ENCODE measurements at places on chromosomes 6 and 20.
A peak's percentile ranks its signal among the peaks of the same experiment; 100 is the strongest.

DNA sequence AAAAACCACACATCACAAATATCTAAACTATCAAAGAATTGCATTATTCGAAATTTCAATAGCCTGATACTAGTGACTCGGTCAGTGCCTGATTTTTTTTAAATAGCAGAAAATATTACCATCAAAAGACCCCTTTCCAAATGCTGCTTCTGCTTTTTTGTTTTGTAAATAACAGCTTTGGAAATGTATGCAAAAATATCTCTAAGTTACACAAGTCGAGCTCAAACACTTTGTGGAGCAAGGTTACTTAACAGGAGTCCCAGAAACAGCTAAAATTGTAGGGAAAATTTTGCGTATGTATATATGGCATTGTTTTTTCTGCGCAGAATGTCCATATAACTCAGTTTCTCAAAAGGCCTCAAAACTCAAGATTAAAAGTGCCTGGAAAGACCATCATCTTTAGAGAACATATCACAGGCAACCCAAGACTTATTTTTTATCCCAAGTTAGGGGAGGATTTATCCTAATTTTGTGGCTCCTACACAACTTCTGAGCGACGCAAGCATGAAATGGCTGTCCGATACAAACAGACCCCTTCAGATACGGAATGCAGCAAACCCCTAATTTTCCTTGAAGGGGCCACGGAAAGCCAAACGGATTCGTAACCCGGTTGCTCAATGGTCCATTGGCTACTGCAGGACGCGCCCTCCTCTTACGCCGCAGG is 1.3 kb downstream of the CEP85L start:
- DNase-seq, result no peak

DNA sequence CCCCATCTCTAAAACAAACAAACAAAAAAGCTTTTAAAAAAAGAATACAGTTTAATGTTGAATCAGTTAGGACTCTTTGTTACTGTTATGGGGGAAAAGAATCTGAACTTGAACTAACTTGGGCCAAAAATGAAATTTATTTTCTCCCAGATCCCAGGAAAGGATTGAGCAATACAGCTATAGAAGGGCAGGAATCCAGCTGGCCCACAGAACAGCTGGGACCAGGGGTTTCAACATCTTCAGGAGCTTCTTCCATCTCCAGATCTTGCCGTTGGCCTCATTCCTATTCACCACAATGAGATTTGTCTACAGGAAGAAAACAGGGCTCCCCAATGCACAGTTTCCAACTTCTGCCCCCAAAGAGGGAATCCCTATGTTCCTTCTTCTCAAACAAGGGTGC is 43.2 kb upstream of the AKAP12 start:
- no peak for DNase-seq

DNA sequence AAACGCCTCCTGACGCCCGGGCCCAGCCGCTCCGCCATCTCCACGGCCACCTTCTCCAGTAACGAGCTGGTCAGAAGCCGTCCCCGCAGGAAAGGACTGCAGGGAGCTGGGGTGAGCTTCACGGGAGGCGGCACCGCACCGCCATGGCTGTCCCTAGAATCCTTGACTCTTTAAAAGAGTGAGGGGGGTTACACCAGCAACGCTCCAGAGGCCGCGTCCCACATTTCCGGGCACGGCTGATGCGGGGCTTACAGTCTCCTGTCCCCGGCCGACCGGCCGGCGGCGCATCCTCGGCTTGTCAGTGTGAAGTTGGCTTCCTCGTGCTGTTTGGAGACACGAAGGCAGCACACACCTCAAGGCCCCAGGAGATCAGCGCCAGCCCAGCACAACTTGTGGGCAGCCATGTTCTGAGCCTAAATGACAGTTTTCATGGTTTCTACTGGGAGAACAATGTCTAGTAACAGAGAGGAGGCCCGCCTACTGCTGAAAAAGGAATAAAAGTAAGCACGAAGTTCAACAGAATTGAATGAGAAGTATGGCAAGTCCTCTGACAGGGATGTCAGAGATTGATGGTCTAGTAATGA is 30.4 kb downstream of the SLC2A4RG start:
- no peak for DNase-seq

DNA sequence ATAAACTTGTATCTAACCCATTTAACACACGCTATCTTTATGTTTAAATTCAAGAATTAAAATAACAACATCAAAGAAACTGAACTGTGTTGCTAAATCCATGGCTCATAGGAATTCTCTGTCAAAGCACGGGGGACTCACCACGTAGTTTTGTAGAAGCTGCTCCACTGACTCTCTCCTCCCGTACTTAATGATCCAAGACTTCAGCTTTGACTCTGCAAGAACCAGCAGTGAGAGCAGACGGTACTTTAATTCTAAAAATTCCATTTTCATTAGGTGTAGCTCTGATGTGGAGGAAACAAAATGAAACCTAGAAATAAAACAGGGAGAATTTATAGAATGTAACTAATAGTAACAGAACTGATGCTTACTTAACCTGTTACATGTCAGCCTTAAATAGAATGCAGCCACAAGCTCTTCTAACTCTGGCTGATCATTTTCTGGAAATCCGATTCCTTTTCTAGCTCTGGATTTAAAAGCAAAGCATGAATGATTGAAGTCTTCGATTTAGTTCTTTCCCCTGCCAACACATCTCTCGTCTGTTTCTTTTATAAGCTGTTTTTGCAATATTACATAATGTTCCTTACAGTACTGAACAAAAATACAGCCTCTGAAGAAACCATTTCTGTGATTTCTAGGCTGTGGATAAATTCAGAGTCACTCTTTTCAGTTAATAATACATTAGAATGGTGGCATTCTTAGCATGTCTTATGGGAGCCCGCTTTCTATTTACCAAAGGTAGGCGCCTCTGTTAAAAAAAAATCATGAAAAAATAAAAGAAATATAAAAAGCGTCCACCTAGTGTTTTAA is 165.5 kb downstream of the SYNE1 start:
- no peak for DNase-seq

- DNase-seq, result no peak
Measured at GRCh38 chr6:35594503-35595186, 81.9 kb upstream of the TULP1 start.

- DNase-seq, result no peak
Measured at GRCh38 chr6:28001751-28002150, 44.7 kb downstream of the OR2B6 start.

- DNase-seq, result no peak
Measured at GRCh38 chr6:37200085-37200484, 30.1 kb downstream of the PIM1 start.

GRCh38 chr6:22471132-22471690 is 98.2 kb upstream of the HDGFL1 start:
- peak; percentile 77 for DNase-seq

- no peak for DNase-seq
Measured at GRCh38 chr6:146161664-146162063, 132.8 kb downstream of the GRM1 start.

GRCh38 chr20:3876676-3877075 is 12.5 kb upstream of the PANK2 start:
- no peak for DNase-seq

DNA sequence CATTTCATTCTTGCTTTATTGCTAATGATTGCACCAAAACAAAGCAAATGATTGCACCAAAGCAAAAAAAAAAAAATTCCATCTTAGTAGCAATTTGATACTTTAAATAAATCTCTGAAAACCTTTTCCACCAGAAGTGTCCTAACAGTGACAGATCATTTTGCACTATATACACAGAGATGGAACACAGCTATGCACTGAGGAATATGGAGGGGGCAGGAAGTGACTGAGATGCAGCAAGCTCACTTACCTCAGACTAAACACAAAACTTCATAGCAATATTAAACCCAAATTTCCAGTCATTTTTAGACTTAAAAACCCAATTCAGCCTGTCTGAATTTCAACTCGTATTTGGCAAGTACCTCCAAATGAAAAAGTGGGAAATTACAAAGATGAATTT is 41.2 kb downstream of the HIVEP2 start:
- DNase-seq, result no peak

DNA sequence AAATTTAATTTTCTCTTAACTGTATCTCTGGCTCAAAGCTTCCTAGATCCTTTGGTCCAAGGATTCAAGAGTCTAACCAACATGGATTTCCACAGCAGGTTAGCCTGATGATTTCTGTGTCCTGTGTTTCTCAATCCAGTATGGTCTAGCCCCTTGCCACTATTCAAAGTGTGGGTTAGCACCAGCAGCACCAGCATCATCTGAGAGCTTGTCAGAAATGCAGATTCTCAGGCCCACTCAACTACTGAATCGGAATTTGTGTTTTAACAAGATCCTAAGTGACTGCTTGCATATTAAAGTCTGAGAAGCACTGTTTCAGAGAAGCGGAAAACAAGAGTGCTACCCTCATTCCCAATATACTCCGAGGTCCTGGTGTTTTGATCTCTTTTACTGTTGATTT is 133.8 kb upstream of the PRDM1 start:
- no peak for DNase-seq

DNA sequence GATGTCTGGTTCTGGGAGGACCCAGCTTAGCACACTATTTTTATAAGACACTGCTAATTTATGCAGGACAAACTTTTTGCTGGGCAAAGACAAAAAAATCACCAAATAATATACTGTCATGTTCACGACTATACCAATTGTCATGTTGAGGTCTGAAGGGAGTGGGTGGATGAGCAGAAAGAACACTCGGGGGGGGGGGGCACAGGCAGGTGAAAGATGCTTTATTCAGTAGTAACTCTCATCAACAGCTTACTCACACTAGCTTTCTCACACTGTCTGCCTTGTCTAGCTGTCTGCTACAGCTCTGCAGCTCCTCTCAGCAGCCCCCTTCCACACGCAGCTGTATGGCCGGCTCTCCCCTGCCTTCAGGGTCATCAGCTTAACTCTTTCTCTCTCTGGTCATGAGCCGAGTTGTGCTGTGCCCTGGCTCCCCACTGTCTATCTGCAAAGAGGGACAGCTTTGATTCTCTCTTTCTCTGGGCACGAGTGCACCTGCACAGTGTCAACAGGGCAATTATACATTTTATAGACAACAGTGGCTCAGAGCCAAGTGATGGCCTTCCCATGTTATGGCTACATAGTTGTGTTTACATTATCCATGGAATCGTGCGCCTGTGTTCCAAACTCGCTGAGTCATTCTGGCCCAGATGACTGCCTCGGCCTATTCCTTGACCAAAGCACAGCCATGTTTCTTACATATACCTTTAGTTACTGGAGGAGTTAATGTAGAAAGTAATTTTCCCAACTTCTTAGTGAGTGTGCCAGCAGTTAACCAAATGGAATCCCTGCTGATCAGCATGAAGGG is 187.7 kb upstream of the PRSS16 start:
- peak; percentile 97 for DNase-seq

- DNase-seq, result no peak
Measured at GRCh38 chr6:131117878-131118277, 17.4 kb upstream of the AKAP7 start.

DNA sequence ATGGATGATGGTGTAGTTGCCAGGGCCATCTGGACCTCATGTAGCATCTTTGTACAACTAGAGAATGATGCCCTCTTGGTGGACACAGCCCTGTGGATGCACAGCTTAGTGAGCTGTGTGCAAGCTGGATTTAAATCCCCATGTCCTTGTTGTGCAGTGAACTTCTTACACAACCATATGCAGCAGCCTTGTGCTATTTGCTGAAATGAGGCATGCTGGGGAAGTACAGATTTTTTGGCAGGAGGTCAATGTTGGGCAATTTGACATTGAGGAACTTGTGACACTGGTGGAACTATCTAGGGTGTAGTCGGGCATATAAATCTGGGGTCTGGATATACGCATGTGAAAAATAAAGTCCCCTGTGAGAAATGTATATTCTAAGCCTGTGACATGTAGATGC is 5.8 kb upstream of the CDC5L start:
- no peak for DNase-seq

GRCh38 chr6:42190554-42191183 is 4.1 kb downstream of the GUCA1B start:
- DNase-seq, result no peak

DNA sequence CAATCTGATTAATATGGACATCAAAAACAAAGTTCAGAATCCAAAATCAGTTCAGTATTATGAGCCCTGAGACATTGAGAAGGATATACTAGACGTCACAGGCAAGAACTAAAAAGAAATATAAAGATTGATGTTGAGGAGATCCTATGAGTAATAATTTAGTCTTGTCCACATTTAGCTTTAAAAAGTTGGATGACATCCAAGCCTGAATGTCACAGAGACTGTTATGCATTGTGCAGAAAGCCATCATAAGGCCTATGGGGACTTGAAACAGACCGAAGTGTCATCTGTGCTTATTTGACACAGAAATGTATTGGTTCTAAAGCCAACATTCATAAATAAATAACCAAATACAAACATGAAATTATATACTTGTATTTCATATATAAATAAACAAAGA is 581.8 kb upstream of the MMS22L start:
- no peak for DNase-seq

GRCh38 chr6:165872811-165873210 is 209.8 kb upstream of the PDE10A start:
- no peak for DNase-seq

DNA sequence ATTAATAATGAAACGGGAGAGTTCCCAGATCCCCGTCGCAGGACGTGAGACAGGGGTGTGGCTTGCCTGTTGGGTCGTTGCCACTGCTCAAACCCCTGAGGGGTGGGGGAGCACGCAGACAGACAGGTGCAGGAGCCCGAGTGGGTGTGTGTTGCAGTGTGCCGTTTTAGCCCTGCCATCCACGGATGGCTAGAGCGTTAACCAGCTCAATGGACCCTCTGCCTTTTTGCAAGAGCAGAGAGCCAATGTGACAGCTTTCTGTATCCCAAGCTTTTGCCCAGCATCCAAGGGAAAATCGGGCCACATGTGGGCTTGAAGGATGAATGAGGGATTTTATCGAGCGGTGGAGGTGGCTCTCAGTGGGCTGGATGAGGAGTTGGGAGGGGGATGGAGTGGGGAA is 237.9 kb downstream of the TSHZ2 start:
- DNase-seq, result no peak

GRCh38 chr6:62393608-62394007 is 107.6 kb upstream of the KHDRBS2 start:
- no peak for DNase-seq

DNA sequence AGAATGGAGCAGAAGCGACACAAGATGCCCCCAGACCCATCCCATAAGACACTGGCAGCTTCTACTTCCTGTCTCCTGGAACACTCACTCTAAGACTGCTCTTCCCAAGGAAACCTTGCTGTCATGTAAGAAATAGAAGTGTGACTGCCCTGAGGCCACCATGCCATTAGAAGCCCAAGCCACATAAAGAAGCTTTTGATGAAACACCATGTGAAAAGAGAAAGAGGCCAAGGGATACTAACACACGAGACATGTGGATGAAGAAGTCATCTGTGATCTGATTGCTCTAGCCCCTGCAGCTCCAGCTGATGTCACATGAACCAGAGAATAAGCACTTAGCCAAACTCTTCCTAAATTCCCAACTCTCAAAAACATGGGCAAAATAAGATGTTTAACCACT is 117.9 kb upstream of the PCSK2 start:
- no peak for DNase-seq

DNA sequence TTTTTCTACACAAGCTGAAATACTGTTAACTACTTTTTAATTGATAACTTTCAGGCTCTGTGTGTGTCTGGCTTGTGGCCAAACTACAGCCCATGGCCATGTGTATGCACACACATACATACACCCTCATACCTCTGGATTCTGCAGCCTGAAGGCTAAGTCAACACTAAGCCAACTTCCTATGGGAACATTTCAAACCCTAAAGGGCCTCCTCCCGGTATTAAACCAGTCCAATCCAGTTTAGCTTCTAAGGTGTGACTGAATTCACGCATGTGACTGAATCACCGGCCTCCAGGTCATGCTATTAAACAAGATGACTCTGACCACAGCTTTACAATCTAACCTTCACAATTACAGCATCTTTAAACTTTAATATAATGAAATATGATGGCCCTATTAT is 20.7 kb upstream of the DST start:
- DNase-seq, result no peak

GRCh38 chr6:9197726-9198125 is 762.4 kb upstream of the SLC35B3 start:
- no peak for DNase-seq

Data from NCI-H510A treated with DMSO at 0.1 percent for 48 hours (cell line).